ENCODE measurements at places on chromosomes 5 and 9. TPM values are rescaled to one million over a fixed set of nuclear protein-coding genes. Genes with fewer than 3 reads are reported as not detected.
A peak's percentile ranks its signal among the peaks of the same experiment; 100 is the strongest.

The TRPM3 gene
- 8.2 TPM for total RNA-seq

DNA sequence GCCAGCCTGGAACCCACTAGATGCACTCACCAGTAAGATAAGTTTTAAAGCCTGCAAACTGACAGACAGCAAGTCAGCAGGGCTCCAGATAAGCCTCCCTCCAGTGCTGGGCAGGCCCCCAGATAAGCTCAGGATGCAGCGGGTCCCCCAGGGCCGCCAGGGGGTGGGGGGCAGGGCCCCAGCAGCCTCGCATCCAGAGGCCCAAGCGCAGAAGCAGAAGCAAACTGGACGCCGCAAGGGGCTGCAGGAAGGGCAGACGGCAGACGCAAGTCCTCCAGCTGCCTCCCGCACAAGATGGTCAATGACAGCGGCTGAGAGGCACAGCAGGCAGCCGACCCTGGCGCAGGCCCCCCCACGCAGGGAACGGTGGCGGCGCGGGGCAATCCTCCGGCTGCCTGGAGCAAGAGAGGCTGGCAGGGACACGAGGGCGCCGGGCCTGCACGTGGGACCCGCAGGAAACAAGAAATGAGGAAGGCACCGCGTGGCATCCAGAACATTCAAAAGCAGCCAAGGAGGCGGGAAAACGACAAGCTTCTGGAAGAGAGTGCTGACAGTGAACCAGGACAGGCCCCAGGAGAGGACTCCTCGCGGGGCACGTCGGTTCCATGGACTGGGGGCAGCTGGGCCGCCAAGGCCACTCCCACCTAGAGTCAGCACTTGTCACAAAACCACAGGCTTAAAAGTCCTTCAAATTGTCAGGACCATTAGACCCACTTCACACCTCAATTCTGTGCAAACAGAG, 49.8 kb downstream of the ROR2 start:
- H3K27me3 ChIP-seq, result no peaks in the 10 kb centered on the region
- H3K36me3 ChIP-seq, result no peaks in the 10 kb centered on the region
- peaks cover 43% of the 10 kb centered on the region for H3K4me1 ChIP-seq
- peak; percentile 38 for DNase-seq
- no peak overlapping the region for H3K27ac ChIP-seq

DNA sequence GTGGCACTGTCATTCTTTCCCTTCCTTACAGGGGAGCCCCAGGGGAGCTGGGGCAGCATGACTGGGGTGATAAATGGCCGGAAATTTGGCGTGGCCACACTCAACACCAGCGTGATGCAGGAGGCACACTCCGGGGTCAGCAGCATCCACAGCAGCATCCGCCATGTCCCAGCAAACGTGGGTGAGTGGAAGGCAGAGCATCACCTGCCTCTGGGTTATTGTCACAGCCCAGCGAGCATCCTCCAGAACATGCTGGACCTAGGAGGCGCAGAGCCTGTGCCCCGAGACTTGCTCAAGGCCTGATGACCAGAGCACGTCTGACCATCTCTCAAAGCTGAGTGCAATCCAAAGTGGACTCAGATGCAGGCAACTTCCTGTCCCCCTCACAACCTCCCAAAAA, 22.2 kb upstream of the ASS1 start:
- no peak overlapping the region for H3K4me3 ChIP-seq
- no peaks in the 10 kb centered on the region for H3K27me3 ChIP-seq
- DNase-seq, result no peak
- H3K36me3 ChIP-seq, result no peaks in the 10 kb centered on the region
- peaks cover 7% of the 10 kb centered on the region for H3K4me1 ChIP-seq
- H3K27ac ChIP-seq, result no peak overlapping the region

The TMEM252 gene
- total RNA-seq, result not detected

The PCA3 gene
- not detected for total RNA-seq

DNA sequence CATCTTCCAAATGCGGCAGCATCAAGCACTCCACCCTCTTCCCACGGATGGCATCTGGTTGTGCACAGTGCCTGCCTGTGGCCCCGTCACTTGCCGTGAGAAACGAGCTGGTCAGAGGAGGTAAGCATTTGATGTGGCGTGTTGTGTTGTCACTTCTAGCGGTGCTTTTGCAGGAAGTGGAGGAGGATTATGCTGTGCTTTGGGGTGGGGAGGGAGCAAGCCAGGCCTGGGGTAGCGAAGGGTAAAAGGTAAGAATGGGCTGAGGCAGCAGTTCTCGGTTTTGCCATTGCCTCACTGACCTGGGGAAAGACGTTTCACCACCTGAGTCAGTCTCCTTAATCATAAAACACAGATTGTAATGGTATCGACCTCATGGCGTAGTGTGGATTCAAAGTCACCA, 2.3 kb upstream of the POMT1 start:
- H3K27ac ChIP-seq, result peak overlapping the region; percentile 72
- no peak overlapping the region for H3K4me3 ChIP-seq
- no peaks in the 10 kb centered on the region for H3K27me3 ChIP-seq
- H3K4me1 ChIP-seq, result peaks cover 9% of the 10 kb centered on the region

GRCh38 chr5:89712134-89712700, 697.3 kb downstream of the CETN3 start:
- H3K36me3 ChIP-seq, result no peaks in the 10 kb centered on the region
- H3K27ac ChIP-seq, result no peak overlapping the region
- no peak for DNase-seq

DNA sequence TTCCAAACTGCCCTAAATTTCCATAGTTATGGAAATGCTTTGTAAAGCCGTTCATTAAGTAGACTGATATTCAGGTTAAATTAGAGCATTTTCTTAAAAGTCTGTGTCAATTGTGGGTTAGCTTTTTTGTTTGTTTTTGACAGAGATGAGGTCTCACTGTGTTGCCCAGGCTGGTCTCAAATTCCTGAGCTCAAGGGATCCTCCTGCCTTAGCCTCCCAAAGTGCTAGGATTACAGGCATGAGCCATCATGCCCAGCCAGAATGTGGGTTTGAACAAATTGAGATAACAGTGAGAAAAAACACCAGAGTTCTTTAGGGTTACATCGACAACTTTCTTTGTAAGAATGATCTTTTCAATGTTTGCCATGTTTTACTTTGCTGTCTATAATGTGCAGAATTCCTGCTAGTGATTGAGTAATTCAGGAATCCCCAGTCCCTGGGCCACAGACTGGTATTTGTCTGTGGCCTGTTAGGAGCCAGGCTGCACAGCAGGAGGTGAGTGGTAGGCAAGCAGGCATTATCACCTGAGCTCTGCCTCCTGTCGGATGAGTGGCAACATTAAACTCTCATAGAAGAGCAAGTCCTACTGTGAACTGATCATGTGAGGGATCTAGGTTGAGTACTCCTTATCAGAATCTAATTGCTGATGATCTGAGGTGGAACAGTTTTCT, 80.5 kb downstream of the RAI14 start:
- DNase-seq, result peak; percentile 64
- H3K27me3 ChIP-seq, result no peaks in the 10 kb centered on the region
- no peak overlapping the region for H3K4me3 ChIP-seq
- H3K27ac ChIP-seq, result peak overlapping the region; percentile 28
- peaks cover 34% of the 10 kb centered on the region for H3K4me1 ChIP-seq
- no peaks in the 10 kb centered on the region for H3K36me3 ChIP-seq

The EQTN gene
- total RNA-seq, result 0.24 TPM

The GGTA1 gene
- not detected for total RNA-seq

- no peak overlapping the region for H3K4me3 ChIP-seq
- no peaks in the 10 kb centered on the region for H3K36me3 ChIP-seq
- no peaks in the 10 kb centered on the region for H3K27me3 ChIP-seq
- DNase-seq, result no peak
- no peak overlapping the region for H3K27ac ChIP-seq
These were observed 17.6 kb downstream of the RGMB start for GRCh38 chr5:98791001-98791519.

The C5 gene
- total RNA-seq, result 0.31 TPM

The FABP6 gene
- 1.7 TPM for total RNA-seq
